ENCODE measurements at places on chromosomes 6 and 20. TPM values are rescaled to one million over a fixed set of nuclear protein-coding genes. Genes with fewer than 3 reads are reported as not detected.

DNA sequence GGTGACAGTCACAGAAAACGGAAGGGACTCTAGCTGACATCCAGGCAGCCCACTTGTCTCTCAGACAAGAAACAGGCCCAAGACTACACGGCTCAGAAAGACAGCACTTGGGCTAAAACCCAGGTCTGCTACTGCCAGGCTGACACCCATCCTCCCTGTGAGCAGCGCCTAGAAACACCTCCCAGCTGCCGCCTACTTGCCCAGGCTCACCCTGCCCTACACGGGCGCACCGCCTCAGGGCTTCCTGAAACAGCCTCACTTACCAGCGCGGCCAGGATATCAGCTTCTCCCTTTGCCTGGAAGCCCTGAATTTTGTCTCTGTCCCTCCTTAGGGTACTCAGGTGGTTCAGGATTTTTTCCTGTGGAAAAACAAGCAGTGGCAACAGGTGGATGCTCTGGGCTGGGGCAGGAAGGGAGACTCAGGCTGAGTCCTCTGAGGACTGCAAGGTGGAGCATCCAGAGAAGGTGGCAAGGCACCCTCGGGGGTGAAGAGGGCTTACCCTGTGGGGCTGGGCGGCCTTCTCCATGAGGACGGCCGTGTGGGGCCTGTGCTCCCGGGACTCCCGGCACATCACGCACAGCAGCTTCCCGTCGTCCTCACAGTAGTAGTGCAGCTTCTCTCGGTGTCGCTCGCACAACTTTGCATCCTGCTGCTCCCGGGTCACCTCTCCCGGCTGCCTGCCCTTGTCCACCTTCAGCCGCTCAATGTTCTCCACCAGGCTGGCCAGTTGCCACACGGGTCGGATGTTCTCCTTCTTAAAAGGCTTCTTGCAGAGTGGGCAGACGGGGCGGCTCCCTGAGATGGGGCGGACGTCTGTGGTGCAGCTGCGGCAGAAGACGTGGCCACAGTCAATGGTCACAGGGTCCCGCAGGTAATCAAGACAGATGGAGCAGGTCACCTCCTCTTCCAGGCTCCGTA is 14.8 kb downstream of the TRIM26 start:
- no peak for DNase-seq

DNA sequence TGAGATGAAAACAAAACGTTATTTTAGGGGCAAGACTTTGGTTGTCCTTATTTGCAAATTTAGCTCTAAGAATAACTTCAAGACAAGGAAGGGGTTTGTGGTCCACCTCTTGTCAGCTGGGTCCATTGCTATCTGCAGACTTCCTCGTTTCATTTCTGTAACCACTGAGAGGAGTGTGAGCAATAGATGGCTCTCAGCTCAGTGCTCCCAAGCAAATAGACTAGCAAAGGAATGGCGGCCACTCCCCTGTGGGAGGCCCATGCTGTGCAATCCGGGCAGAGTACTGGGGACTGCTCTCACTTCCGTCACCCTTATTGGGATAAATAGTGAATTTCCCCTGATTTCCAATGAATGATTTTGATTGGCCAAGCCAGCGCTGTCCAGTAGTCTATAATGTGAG is 176.6 kb downstream of the ZDHHC14 start:
- no peak for DNase-seq

GRCh38 chr6:105179244-105180065 is at the start of gene POPDC3:
TSS of gene POPDC3 (minus strand) at chr6:105180014. CDS start at chr6:105161909, 18,105 bp downstream.
- DNase-seq, result no peak

DNA sequence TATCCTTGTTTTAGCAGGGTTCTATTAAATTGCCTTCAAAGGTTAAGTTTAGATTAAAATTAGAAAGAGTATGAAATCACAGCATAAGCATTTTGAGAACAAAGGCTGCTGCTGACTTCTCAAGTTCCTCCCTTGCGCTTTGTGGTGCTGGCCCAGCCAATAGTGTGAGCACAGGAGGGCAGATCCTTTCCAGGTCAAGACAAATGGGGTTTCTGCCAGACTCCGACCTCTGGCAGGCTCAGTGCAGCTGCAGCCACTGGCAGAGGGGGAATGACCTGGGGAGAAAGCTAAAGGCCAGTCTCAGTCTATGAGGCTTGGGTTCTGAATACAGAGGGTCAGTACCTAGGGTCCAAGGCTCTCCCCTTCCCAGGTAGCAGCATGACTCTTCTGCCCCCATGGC is 27.0 kb downstream of the CLIC5 start:
- DNase-seq, result no peak

GRCh38 chr6:38901802-38902522 is 146.6 kb upstream of the GLP1R start:
- DNase-seq, result no peak

GRCh38 chr20:4170621-4171537 is 155.5 kb upstream of the RNF24 start:
- no peak for DNase-seq

DNA sequence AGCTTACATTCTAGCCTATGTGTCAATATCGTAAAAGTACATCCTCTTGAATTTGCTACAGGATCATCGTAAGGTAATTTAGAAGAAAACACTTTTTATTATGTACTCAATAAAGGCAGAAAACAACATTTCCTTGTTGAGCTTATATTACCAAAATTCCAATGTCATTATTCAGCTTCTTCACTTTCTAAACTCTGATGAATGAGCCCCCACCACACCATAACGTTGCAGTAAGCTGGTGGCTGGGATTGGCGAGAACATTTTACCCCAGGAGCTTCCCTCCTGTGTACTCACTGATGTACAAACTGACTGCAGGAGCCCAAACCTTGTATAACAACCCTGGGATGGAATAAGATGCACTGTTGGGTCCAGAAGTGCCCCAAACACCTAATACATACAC is 238.1 kb upstream of the MARCKS start:
- DNase-seq, result no peak

- peak; percentile 90 for DNase-seq
These were observed 4.3 kb upstream of the CEBPB start for GRCh38 chr20:50186151-50186885.

GRCh38 chr20:12051206-12052163 is 133.8 kb downstream of the BTBD3 start:
- DNase-seq, result no peak

DNA sequence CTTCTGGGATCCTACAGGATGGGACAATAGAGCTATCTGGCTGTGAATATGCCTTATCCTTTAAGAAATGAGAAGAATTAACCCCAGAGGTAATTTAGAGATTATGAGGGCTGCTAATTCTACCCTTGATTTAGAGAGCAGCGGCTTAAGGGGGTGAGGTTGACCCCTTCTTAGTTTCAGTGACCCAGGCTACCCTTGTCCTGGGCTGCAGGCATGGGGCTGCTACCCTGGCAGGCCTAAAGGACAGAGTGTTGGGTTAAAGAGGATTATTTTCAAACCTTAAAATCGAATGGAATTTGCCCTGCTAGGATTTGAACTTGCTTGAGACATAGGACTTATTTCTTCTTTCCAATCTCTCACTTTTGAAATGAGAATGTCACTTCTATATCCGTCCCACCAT is 1343.4 kb downstream of the HACE1 start:
- DNase-seq, result no peak

DNA sequence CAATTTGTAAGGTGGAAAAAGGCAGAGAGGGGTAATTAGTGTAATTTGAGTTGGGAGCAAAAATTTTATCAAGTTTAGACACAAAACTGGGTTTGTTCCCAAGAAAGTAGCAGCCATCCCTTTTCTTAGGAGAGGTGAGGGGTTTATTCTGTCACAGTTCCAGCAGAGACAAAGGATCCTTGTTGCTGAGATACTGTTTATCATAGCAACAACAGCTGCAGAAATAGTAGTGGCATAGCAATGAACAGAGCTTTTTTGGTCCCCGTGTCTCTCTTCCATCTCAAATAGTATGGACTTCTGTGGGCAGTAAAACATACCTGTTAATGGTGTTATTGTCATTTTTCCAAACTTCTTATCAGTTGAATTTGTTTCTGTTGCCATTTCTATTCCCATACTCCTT is 23.9 kb downstream of the ZKSCAN8 start:
- no peak for DNase-seq

DNA sequence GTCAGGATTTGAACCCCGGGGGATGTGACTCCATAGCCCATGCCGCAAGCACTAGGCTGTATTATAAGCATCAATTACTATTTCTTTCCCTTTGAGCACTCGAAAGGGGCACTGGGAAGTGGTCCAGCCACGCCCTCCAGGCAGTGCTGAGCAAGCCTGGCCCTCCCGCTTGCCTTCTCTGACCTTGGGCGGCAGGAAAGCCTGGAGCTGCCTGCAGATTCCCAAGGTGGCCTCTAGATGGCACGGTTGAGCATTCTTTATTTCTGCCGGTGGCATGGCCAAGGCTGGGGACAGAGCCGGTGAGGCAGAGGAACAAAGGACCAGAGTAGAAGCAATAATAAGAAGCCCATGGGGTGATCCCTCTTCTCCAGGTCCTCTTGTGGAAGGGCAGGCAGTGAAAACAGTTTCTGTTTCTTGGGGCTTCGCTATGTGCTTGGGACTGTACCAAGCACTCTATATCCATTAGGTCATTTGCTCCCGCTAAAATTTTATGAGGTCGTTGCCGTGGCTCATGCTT is 32.0 kb downstream of the ARHGAP40 start:
- DNase-seq, result peak; percentile 40

DNA sequence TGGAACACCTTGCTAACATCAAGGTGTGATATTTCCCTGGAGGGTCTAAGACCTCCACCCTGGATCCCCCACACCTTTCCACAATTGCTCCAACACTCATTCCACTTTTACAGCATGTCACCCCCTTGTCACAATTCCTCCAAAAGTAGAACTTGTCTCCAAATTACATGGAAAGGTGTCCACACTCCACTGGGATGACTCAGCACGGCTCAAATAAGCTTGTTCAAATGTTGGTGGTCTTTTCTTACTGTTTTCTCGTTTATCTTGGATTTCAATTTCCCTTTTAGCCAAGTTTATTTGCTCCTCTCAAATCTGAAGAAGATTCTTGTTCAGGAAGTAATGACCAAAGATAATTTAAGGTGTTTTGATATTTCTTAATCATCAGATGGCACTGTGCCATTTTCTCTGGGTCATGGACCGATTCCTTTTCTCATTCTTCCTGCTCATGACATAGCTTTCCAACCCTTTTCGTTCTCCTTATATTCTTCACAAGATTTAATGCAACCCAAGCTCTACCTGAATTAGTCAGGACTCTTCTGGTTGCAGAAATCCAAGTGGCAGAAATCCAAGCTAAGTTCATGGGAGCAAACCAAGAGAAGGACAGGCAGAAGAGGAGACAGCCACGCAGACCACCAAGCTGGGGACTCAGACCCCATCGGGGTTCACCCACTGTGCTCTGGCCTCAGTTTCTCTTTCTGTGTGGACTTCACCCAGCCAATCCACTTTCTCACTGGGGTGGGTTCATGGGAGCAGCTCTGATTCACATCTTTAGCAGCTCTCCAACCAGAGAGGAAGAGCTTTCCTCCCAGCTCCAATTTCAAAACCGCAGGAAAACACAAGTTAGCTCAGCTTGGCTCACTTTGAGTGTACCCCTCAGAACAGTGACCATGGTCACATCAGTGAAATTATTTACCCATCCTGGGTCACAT is 110.5 kb upstream of the CDYL start:
- DNase-seq, result no peak

DNA sequence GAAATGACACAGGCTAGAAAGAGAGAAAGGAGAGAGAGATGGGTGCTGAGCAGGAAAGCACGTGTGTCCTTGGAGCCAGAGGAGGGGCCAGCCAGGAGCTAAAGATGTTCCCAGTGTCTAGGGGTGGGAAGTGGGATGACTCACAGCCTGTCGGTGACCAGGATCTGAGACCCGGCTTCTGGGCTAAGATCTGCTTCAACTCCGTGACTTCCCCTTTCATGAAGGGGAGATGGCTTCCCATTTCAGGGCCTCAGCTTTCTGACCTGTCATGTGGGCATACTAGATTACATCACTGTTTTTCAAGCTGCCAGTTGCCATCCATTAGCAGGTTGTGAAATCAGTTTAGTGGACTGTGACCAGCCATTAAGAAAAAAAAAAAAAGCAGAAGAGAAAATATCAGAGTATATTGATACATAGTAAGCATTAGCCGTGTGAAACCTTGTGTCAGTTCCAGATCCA is 5.4 kb downstream of the TGM3 start:
- DNase-seq, result peak; percentile 20

DNA sequence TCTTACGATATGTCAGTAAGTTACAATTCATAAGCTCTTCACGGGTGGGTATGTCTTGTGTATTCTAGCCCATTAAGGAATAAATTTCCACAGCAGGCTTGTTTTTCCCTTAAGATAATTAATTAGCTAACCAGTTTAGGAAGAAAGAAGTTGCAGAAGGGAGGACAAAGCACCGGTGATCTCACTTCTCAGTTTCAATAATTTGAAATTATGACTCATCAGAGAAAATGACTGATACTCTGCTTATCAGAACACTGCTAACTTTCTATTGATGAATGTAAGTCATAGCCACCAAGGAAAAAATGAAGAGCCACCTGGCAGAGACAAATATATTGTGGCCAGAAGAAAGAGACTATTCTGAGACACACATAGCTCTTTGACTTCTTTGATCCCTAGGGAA is 35.0 kb upstream of the ENTPD6 start:
- DNase-seq, result no peak

GRCh38 chr6:142746524-142746923 is 198.5 kb downstream of the HIVEP2 start:
- no peak for DNase-seq

DNA sequence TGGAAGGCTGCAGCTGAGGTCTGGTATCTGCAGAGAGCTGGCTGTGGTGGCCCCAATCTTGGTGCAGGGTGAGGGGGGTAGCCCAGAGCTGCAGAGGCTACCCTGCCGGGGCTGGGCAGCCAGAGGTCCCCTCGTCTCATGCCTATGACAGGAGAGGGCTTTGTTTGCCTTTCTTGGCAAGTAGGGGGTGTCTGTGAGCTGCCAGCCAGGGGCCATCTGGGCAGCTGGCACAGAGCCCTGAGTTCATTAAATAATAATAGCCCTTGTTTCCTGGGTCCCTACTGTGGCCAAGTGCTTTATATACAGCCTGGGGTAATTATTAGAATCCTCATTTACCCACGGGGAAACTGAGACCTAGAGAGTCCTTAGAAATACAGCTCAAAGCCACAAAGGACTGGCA is 66.6 kb downstream of the EZR start:
- DNase-seq, result peak; percentile 21

LY6G5C gene
- total RNA-seq, result 2.0 TPM

KIZ gene
- 38.2 TPM for total RNA-seq

PLN gene
- total RNA-seq, result not detected

MYH7B gene
- total RNA-seq, result 0.21 TPM

PRRT1 gene
- 0.63 TPM for total RNA-seq

FGD2 gene
- 22.3 TPM for total RNA-seq

PAK5 gene
- not detected for total RNA-seq

CYP21A2 gene
- total RNA-seq, result 0.28 TPM

CDH26 gene
- 2.0 TPM for total RNA-seq

CGAS gene
- 15.5 TPM for total RNA-seq

SLC17A1 gene
- total RNA-seq, result 0.27 TPM

RBPJL gene
- not detected for total RNA-seq

SLC25A27 gene
- 1.7 TPM for total RNA-seq

HLA-DMB gene
- 19.5 TPM for total RNA-seq

AVP gene
- total RNA-seq, result not detected

FAM83B gene
- total RNA-seq, result not detected

PRR18 gene
- total RNA-seq, result not detected

Data from natural killer cell (primary cell).